Endothelial cell (in vitro differentiated cells): ENCODE measurements at places on chromosomes 4 and X.

GRCh38 chrX:15834827-15835595, 19.6 kb downstream of the AP1S2 start:
- peaks cover 2% of the 10 kb centered on the region for H3K27me3 ChIP-seq
- no peak for DNase-seq
- no peaks in the 10 kb centered on the region for H3K4me1 ChIP-seq

DNA sequence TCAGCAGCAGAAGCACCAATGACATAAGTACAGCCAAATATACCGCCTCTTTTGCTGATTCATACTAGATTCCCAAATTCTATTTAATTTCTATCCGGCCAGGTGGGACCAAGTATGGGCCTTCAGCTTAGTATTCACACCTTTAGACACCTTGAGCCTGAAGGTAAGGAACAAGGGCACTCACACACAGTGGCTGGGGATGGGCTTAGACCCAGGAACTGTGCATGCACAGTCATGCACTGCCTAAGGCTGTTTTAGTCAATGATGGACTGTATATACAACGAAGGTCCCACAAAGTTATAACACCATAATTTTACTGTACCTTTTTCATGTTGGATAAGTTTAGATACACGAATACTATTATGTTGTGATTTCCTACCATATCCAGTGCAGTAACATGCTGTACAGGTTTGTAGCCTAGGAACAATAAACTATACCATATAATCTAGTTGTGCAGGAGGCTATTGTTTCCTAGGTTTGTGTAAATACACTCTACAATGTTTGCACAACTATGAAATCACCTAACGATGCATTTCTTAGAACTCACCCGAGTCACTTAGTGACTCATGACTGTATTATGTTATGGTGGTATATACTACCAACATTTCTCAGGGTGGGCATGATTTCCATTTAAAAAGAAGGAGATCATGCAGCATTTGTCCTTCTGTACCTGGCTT, 9.7 kb upstream of the CLNK start:
- H3K27me3 ChIP-seq = peaks cover 1% of the 10 kb centered on the region
- no peaks in the 10 kb centered on the region for H3K36me3 ChIP-seq
- H3K27ac ChIP-seq = no peak overlapping the region
- no peaks in the 10 kb centered on the region for H3K4me1 ChIP-seq
- no peak for DNase-seq

- no peak overlapping the region for H3K4me3 ChIP-seq
- no peaks in the 10 kb centered on the region for H3K36me3 ChIP-seq
- DNase-seq = no peak
- H3K27me3 ChIP-seq = no peaks in the 10 kb centered on the region
- H3K4me1 ChIP-seq = peaks cover 4% of the 10 kb centered on the region
Observed at GRCh38 chrX:13283512-13283911, 36.3 kb downstream of the ATXN3L start.

DNA sequence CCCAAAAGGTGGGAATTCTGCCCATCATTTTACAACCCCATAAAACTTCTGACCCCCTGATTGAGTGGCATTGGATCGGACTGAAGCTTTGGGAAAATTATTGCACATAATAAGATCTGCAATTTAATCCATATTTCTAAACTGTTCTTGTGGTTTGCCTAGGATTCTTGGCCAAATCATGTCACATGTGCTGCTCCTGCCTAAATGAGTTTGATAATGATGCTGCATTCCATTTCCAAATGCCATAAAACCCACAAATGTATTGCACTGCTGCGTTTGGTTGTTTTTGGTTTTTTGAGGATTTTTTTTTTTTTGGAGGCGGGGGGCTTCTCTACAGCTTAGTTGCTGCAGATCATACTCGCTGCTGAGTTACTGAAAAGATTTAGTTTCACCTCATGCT, 153.6 kb downstream of the QDPR start:
- DNase-seq = no peak
- H3K36me3 ChIP-seq = peaks cover 4% of the 10 kb centered on the region
- no peak overlapping the region for H3K4me3 ChIP-seq

- no peak overlapping the region for H3K27ac ChIP-seq
- H3K4me3 ChIP-seq = no peak overlapping the region
- H3K4me1 ChIP-seq = peaks cover 8% of the 10 kb centered on the region
- DNase-seq = no peak
- H3K27me3 ChIP-seq = no peaks in the 10 kb centered on the region
- H3K36me3 ChIP-seq = no peaks in the 10 kb centered on the region
Observed at GRCh38 chr4:106569146-106570031, 200.8 kb upstream of the GIMD1 start.

DNA sequence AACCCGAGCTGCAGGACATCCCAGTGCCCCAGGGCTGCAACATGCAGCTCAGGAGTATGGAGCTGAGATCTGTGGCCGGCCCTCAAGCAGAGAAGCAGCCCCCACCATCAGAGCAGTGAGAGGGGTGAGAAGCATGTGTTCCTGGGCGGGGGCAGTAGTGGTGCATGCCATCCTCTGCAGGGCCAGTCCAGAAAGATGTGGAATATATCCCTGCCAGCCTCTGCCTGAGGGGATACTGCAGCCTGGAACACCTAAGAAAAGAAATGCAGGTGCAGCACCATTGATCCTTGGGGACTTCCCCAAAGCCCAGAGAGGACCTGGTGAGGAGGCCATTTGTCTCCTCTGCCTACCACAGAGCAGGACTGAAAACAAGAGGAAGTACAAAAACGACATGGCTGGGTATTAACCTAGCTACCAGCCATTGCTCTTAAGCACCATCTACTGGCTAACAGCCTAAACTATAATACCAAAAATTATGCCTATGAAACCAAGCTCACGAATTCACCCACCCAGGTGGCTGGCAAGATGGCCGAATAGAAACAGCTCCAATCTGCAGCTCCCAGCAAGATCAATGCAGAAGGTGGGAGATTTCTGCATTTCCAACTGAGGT, 158.8 kb downstream of the ADGRA3 start:
- H3K4me1 ChIP-seq = no peaks in the 10 kb centered on the region
- no peaks in the 10 kb centered on the region for H3K36me3 ChIP-seq
- peaks cover 4% of the 10 kb centered on the region for H3K27me3 ChIP-seq
- H3K27ac ChIP-seq = no peak overlapping the region
